ENCODE measurements at places on chromosomes 4 and X.

DNA sequence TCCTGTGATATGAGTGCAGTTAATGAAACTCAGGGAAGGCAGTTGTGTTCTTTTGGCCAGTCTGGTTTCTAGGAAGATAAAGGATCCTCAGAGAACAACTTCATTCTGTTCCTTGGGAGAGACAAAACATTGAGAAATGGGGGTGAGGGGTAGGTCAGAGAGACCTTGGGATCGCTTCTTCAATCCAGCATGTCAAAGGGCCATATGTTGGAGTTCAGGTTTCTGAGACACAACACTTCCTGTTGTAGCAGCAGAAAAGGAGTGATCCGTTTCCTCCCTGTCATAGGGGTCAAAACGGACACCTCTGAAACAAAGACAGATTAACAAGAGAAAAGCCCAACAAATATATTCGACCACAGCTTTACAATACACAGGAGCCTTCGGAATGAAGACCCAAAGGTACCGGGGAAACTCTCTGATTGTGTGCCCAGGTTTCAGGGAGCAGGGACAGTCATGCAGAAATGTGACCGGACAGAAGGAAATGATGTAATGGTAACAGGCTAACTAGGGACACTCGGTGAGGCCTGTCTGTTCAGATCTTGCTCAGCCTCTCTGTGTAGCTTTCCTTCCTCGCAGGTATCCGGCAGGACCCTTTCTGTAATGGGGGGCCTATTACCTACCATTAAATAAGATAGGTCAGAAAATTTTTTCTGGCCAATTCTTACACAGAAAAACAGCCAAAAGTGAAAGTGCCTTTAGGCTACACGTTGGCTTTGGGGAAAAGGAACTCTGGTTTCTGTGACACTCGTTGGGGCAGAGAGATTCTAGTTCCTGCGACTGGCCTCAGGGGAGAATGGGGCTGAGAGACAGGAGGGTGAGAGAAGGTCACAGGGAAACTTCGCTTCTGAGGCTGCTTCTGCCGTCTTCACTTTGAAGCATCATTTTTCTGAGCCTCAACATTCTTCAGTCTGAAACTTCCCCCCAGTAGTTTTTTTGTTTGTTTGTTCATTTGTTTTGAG, 103.3 kb upstream of the TLR3 start:
- no peak for DNase-seq

DNA sequence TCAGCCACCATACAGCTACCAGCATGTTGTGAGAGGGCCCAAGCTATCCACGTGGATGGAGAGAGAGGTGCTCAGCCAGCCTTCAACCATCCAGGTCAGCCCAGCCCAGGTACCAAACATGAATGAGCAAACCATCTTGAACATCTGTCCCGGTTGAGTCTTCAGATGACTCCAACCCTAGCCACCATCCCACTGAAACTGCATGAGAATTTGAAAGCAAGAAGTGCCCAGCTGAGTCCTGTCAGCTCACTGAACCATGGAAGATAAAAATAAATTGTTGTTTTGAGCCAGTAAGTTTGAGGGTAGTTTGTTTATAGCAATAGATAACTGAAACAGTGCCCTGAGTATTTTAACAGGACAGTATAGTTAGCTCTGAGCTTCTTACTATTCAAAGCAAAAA, 7.3 kb upstream of the SEL1L3 start:
- DNase-seq = no peak

- DNase-seq = peak; percentile 3
Observed at GRCh38 chr4:7843831-7844593, 95.6 kb downstream of the AFAP1 start.

DNA sequence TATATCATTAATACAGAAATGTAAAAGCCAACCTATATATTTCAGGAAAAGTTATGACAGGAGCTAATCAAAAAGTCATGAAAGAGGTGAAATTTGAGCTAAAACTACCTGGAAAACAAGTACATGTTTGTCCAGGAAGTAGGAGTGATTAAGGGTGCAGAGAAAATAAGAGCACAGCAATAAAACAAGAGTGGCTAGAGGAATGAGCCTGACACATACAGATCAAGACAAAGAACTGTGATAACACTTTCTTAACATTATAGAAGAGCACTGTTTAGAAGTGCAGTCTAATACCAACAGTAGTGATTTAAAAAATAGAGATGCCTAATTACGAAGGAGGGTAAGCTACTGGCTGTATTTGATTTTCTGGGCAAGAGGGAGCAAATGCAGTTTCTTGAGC, 125.1 kb downstream of the WDFY3 start:
- no peak for DNase-seq

- DNase-seq = no peak
Observed at GRCh38 chrX:64437218-64437617, 42.0 kb upstream of the MTMR8 start.

- DNase-seq = no peak
Observed at GRCh38 chr4:23023121-23023520, 330.4 kb downstream of the GBA3 start.

GRCh38 chr4:102440498-102440897, 60.7 kb upstream of the NFKB1 start:
- no peak for DNase-seq

- no peak for DNase-seq
Observed at GRCh38 chr4:54165438-54165837, 63.7 kb upstream of the PDGFRA start.

- DNase-seq = peak; percentile 50
Observed at GRCh38 chr4:113760094-113760794, 1.3 kb downstream of the CAMK2D start.

DNA sequence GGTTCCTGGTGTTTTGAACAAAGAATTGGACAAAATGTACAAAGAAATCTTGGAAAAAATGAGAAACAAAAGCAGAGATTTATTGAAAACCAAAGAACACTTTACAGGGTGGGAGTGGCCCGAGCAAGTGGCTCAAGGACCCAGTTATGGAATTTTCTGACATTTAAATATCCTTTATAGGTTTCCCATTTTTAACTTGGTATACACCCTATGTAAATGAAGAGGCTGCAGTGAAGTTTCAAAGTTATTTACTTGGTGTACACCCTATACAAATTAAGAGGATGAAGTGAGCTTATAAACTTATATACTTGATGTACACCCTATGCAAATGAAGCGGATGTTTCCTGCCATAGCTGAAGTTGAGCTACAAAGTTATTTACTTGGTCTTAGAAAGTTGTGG, 4.7 kb downstream of the NLRP2B start:
- no peak for DNase-seq

DNA sequence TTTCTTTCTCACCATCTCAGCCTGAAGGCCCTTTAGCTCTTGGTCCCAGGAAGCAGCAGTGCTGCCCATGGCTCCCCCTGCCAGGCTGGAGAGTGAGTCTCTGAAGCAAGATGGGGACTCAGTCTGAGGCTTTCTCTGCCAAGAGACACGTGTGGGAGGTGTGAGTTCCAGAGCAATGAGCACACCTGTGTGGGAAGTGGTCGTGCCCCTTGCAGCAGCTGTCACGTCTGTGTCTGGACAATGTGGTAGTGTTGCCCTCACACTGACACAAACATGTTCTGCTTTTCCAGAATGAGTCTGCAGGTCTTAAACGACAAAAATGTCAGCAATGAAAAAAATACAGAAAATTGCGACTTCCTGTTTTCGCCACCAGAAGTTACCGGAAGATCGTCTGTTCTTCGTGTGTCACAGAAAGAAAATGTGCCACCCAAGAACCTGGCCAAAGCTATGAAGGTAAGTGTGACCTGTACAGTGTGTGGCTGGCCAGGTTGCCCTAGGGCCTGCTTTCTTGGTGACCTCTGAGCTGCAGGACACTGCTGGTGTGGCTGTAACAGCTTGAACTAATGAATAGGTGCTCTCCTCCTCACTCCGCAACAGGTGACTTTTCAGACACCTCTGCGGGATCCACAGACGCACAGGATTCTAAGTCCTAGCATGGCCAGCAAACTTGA, 1.9 kb downstream of the TACC3 start:
- no peak for DNase-seq

DNA sequence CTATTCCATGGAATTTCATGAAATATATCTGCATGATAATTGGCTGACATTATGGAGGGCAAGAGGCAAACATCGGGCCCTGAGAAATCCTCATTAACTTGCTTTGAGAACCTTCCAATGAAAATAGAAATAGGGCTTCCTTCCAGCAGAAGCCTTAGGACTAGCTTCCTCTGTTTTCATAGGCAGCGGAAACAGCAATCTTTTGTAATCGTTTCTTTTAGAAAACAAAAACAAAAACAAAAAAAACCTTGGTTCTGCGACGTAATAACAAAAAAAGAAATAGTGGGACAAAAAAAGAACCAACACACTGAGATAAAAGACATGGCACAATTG, 62.9 kb downstream of the GEMIN8 start:
- DNase-seq = no peak

DNA sequence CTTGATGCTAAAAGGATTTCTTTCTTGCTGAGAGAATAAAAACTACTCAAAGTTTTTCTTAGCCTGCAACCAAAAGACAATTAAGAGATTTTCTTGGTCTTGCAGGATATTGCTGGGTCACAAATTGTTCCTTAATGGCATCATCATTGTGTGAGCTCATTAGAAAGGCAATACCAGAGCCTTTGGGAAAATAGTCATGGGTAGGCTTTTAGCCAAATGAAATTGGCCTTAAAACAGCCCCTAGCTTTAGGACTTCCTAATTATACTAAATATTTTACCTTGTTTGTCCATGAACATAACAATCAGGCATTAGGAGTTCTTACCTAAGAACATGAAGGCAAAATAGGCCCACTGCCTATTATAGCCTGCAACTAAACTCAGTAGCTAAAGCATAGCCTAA, 10.4 kb upstream of the FAM13A start:
- no peak for DNase-seq
